ENCODE measurements at places on chromosomes 5 and 9. TPM values are rescaled to one million over a fixed set of nuclear protein-coding genes. Genes with fewer than 3 reads are reported as not detected.

DNA sequence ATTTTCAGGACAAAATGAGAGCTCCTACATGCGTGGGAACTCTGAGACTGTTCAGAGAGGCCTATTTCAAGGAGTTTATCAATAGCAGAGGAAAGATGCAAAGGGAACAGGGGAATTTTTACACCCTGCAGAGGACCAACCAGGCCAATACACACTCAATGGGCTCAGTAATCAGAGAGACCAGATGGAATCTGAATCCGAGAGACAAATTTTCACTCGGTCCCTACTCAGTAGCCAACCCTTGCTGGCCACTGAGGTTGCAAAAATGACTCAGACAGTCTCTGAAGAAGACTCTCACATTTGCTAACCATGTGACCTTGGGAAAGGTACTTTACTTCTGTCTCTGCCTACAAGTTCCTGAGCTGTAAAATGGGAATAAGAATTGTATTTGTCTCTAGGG is 479.4 kb downstream of the CDK5RAP2 start:
- no peak for DNase-seq

GRCh38 chr5:31366941-31367340 is 165.0 kb downstream of the DROSHA start:
- DNase-seq: no peak

The IARS1 gene
- total RNA-seq: 212 TPM

DNA sequence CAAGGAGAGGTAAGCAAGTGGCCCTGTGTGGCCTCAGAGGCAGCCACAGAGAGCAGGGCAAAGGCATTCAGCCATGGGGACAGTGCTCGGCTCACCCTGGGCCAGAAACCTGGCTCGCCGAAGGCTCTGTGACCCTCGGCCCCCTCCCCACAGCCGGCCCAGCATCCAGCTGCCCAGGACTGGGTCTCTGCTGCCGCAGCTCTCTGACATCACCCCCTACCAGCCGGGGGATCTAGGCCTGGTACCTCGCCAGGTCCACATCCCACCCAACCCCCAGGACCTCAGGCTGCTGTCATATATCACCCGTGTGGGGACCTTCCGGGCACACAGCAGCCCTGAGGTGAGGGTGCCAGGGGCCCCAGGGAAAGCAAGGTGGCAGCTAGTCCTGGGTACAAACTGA is 2.6 kb downstream of the PTRH1 start:
- DNase-seq: no peak

DNA sequence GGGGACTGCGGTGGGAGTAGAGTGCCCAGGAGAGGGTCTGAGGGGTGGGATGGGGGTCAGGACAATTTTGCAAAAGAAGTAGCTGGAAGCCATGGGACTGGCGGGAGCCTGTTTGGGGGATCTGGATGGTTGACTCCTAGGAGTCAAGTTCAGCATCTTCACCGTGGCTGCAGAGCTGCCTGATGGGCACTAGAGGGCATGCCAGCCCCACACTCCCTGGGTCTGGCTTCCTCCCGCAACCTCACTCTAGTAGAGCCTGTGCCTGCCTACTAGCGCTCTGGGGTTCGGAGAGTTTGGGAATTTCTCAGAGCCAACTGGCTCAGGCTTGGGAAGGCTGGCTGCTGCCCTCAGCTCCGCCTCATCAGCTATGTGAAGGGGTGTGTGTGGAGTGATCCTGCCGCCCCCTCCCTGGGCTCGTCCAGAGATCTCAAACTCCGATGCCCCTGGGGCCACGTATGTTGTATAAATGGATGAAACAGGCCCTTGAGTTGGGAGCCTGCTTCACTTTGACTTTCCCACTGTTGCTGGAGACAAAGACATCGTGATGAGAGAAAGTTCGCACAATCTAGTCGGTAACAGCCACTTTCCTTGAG is 10.8 kb downstream of the TSPAN17 start:
- DNase-seq: peak; percentile 75

DNA sequence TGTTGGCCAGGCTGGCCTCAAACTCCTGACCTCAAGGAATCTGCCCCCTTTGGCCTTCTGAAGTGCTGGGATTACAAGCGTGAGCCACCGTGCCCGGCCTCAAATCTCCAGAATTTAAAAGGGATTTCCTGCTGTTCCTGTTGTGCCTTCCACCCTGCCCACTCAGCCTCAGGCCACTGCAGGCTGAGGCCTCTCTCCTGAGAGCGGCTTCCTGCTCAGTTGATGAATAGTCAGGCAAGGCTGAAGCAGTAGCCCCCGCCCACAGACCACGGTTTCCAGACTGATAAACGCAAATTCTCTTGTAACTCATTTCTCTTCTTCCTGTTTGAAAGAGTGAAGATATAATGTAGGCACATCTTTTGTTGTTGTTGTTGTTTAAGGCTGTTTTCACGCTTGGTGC is 127.0 kb upstream of the PLCXD3 start:
- no peak for DNase-seq

DNA sequence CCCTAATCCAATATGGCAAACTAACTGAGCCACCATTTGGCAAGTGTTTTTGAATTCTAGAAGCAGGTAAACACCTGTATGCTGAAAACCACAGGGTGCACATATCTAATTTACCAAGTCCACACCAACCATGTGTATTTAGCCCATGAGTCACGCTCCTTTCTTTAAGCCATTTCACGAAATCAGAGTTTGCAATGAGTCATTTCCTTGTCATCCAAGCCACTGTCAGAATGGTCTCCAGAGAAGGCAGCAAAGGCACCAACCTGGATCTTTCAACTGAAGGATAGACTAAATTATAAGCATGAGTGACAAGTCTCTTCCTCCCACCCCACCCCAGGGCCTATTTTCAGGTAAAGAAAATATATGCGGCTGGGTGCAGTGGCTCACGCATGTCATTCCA is 110.0 kb downstream of the PAX5 start:
- DNase-seq: peak; percentile 44

GRCh38 chr5:145775411-145775810 is 59.7 kb downstream of the PRELID2 start:
- DNase-seq: no peak

The EGFL7 gene
- 0.93 TPM for total RNA-seq

The PIP5K1B gene
- 1.6 TPM for total RNA-seq

GRCh38 chr5:168118042-168118668 is 173.3 kb upstream of the WWC1 start:
- no peak for DNase-seq

- no peak for DNase-seq
Measured at GRCh38 chr5:111813537-111813936, 56.5 kb upstream of the NREP start.

- DNase-seq: peak; percentile 67
Measured at GRCh38 chr9:6931913-6932312, 174.1 kb downstream of the KDM4C start.

The HAVCR1 gene
- total RNA-seq: 0.40 TPM

The NR5A1 gene
- not detected for total RNA-seq

The RXRA gene
- total RNA-seq: 22.5 TPM

The ZNF782 gene
- total RNA-seq: 2.8 TPM

The NPR3 gene
- not detected for total RNA-seq

The C5orf52 gene
- not detected for total RNA-seq

DNA sequence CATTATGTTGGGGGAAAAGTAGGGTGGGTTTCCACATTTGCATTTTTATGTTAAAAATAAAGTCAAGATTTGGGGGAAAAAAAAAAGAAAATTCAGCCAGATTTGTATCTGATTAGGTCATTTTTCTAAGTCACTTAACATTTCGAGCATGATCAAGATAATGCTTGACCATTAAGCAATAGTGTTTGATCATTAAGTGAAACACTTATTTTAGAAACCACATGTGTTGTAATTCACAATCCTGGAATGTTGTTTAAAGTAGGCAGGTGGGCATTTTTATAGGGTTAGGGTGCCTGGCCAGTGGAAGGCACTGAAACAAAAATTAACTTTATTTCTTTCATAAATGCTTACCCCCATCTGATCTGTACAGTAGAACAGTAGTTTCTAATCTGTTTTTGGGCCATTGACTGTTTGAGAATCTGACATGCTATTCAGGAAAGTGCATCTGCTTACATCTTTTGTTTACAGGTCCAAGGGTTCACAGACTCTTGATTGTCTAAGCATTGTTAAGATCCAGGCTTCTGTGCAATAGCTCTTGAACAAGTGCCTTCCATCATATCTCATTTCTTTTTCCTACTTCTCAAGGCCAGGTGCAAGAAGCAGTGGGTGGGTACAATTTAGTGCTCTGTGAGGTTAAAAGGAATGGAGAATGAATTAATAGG is 9.1 kb downstream of the ZCCHC9 start:
- no peak for DNase-seq

DNA sequence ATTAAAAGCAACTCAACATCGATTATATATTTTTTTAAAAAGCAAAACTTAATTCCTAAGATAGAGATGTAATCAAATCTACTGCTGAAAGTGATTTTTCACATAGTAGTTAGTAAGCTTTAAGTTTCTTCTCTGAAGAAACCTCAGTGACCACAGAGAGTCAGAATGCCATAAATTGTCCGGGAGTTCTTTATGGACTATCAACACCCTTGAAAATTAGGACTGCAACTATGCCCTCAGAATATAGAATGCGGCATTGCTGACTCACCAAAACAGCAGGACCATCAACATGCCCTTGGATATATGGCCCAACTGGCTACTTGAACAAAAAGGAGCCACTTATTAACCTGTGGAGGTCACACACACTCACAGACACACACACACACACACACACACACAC is 228.9 kb upstream of the SNX2 start:
- DNase-seq: no peak

The CLTA gene
- 139 TPM for total RNA-seq

- no peak for DNase-seq
Measured at GRCh38 chr5:114726131-114726530, 364.3 kb downstream of the KCNN2 start.

The LRRC19 gene
- total RNA-seq: not detected

The HAPLN1 gene
- total RNA-seq: not detected

The WNK2 gene
- 1.2 TPM for total RNA-seq

The GPX8 gene
- not detected for total RNA-seq

GRCh38 chr9:114385397-114386181 is 2.2 kb downstream of the AKNA start:
- DNase-seq: peak; percentile 95

The CDH9 gene
- not detected for total RNA-seq

The CDC20B gene
- total RNA-seq: not detected

- DNase-seq: no peak
Measured at GRCh38 chr9:121510766-121511550, 11.3 kb upstream of the GGTA1 start.

GRCh38 chr5:107916731-107917725 is 246.3 kb upstream of the EFNA5 start:
- no peak for DNase-seq

- no peak for DNase-seq
Measured at GRCh38 chr9:2159521-2160454, 144.6 kb downstream of the SMARCA2 start.

The ARHGAP26 gene
- total RNA-seq: 16.9 TPM

The MELK gene
- 69.6 TPM for total RNA-seq

The ASTN2 gene
- 3.4 TPM for total RNA-seq

DNA sequence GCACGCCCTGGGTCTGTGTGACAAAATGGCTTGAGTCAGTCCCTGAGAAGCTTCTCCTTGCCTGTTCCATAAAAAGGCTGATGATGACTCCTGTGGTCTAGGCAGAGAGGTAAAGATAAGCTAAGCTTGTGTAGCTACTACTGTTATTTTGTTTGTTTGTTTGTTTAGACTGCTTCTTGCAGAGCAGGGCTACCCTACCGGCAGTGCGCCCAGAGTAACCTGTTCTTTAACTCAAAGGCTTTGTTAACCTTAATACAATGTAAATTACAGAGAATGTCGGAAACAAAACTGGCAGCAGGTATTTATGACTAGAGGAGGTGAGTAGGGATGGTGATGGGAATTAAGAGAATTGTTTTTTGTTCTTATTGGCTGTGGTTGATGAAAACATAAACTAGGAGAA is 87.6 kb downstream of the F2RL2 start:
- no peak for DNase-seq

DNA sequence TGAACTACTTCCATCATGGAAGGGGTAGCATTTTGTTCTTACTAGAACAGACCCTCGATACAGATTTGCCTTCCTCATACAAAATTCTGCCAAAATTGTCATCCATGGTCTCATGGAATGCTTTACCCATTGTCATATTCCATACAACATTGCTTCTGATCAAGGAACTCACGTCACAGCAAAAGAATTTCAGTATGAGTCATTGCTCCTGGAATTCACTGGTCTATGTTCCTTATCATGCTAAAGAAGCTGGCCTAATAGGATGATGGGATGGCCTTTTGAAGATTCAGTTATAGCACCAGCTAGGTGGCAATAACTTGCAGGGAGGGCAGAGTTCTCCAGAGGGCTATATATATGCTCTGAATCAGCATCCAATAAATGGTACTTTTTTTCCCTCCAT is 18.2 kb upstream of the FNIP1 start:
- no peak for DNase-seq

- no peak for DNase-seq
Measured at GRCh38 chr9:127279717-127280285, 15.2 kb downstream of the GARNL3 start.

DNA sequence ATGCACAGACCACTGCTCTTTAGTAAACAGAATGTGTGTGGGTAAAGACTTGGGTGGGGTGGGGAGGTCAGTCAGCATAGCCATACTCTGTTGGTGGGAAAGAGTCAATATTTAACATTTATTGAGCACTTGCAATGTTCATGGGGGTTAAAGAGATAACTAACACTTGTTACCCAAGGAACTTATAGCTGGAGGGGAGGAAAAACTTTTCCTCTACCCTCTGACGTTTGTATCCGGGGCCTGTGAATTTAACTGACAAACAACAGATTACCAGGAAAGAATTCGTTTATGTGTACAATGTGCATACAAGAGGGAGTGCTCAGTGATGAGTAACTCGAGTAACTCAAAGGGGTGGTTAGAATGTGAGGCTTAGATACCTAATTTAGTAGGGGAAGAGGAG is 6.8 kb upstream of the CLINT1 start:
- no peak for DNase-seq

GRCh38 chr5:126003309-126003708 is 419.9 kb upstream of the GRAMD2B start:
- no peak for DNase-seq

The CCDC192 gene
- total RNA-seq: not detected

- peak; percentile 9 for DNase-seq
Measured at GRCh38 chr5:21663082-21663481, 1190.1 kb downstream of the CDH12 start.

DNA sequence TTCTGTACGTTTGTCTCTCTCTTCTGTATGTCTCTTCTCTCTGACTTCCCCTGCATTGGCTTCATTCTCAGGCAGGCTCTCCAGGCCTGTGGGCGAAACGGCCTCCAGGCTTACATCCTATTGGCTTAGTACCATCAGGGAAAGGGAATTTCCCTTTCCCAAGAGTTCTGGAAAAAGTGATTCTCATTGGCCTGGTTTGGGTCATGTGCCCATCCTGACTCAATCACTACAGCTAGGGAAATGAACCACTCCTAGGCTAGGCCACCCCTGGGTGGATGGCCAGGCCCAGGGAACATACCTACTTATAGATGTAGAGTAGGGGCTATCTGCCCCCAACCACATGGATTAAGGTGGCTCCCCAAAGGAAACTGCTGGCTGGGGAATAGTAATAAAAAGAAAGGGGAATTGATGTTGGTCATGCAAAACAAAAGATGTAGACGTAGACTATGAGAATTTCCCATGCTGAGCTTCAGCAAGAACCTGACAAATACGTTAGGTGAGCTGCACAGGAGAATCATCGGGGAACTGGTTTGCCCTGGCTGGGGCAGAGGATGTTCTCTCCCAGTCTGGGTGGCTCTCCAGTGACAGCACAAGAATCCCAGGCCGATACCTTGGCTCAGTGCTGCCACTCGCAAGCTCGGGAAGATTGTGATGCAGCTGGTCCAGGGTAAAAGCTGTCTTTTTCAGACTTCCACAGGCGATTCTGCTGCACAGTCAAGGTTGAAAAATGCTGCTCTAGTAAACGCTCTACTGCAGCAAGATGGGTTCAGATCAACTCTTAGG is 3.7 kb upstream of the EGR1 start:
- no peak for DNase-seq

GRCh38 chr9:3296536-3296935 is 229.3 kb downstream of the RFX3 start:
- no peak for DNase-seq

Data from activated CD4-positive, alpha-beta memory T cell treated with anti-CD3 and anti-CD28 coated beads for 36 hours (primary cell).